Stimulated activated CD8-positive, alpha-beta memory T cell treated with anti-CD3 and anti-CD28 coated beads, Interleukin-4, amount 100 ng/mL, for 4 hours (primary cell): ENCODE measurements at places on chromosomes 5 and 9.

- DNase-seq, result no peak
Measured at GRCh38 chr9:3769646-3770045, 243.8 kb upstream of the RFX3 start.

- no peak for DNase-seq
Measured at GRCh38 chr5:155783246-155783645, 543.7 kb upstream of the SGCD start.

- DNase-seq, result no peak
Measured at GRCh38 chr9:101566904-101567724, 27.7 kb downstream of the PPP3R2 start.

DNA sequence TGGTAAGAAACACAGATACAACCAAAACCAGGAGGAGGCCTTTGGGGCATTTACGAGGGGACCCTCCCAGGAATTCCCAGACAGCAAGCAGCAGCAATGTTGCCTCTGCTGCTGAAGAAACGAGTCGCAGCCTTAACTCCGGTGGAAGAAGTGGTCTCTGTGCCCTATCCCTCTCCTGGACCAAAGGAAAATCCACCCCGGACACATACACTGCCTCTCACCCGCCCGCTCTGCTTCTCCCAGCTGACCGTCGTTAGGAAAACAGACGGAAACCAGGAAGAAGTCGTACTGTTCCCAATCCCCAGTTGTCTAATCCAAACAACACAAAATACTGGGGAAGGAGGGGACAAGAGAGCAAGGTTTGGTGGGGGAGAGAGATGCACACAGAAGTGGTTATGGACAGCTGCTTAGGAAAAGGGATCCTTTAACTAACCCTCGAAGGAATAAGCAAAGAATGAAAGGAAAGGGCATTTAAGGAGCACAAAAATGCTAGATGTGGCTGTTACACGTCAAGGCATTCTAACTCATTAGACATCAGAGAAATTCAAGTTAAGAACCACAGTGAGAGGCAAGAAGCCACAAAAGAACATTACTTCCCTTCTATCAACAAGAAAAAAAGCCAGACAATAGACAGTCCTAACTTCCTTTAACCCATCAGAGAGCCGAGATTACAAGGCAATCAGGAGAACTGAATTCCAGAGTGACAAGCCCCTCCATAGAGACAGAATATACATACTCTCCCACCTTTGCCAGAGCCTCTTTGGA is 71.9 kb downstream of the ACTL7B start:
- no peak for DNase-seq

DNA sequence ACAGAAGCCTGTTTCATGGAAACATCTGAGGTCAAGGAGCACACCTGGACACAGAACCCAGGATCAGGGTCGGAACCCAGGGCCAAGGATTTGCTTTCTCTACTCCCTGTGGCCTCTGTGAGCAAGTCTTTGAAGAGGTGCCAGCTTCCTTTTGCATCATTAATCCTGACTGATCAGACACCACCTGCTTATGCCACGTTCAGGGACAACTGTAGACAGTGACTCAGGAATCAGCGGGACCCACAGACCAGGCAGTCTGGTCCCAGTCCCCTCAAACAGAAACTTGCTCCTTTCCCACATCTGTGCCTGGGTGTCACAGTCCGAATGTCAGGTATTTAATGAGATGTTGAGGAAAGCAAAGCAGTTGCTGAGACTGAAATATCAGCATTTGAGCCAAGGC is 154.8 kb downstream of the SGCD start:
- no peak for DNase-seq

DNA sequence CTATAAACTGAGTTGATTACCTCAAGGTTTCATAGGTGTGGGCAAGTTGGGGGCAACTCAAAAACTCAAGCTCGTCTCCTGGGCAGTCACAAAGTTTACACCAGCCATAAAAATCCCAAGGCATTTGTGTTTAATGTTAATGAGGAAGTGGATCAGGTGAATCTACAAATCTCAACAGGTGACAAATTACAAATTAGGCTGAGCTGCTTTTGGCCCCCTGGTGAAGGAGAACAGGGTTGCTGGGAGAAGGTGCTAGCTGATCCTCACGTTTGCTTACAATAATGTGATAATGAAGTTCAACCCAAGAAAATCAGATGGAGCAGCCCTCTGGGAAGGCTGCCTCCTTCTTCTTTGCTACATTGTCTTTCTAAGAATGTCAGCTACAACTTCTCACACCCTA is 488.4 kb upstream of the DMAC1 start:
- DNase-seq, result no peak

DNA sequence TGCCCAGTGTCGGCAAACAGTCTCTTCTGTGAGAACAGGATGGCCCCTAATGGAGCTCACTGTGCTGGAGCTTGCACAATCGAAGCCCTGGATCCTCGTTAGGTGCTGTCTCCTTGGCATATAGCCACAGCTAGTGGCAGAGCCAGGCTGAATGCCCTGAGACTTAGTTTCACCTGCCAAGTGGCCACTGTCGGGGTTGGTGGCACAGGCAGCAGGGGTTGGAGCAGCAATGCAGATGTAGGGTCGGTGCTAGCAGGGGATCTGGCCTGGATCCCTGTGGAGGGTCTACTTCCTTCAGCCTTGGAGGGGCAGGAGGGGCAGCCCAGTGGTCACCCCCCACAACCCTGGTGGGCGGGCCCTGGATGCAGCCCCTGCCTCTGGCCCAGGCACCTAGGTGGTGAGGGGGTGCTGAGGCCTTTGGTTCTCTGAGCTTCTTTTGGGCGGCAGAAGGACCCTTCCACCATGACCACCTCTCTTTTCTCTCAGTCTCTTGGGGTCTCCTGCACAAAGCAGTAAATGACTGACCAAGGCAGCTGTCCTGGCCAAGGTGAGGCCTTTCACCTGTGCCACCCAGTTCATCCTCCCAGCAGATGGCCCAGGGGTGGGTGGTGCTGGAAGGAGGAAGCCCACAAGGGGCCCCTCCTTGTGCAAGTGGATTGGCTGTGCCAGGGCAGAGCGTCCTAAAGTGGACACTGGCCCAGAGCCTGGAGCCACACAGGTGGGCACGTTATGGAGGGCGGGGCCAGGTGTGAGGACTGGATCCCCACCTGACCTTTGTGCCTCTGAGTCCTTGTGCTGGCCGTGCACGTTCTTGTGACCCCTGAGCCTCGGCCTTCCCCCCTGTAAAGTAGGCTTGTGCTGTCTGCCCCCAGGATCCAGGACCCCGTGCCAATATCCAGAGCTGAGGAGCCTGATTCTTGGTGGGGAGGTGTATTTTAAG is 44.8 kb downstream of the PHF2 start:
- DNase-seq, result no peak

GRCh38 chr9:103991698-103992097 is 102.4 kb upstream of the SMC2 start:
- no peak for DNase-seq

DNA sequence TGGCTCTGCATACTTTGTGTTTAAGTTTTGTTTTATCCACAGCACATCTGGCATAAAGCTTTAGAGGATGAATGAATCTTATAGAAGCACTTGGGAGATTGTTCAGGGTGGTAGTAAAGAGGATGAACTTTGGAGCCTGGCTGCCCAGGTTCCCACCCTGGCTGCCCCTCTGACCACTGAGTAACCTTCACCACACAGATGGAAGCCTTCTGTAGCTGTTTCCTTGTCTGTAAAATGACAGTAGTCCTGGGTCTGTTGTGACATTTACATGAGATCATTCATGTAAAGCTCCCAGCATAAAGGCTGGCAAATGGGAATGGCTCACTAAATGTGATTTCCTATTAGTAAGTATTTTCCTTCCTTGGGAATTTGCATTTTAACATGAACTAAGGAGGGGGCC is 85.7 kb upstream of the FAM169A start:
- DNase-seq, result no peak

DNA sequence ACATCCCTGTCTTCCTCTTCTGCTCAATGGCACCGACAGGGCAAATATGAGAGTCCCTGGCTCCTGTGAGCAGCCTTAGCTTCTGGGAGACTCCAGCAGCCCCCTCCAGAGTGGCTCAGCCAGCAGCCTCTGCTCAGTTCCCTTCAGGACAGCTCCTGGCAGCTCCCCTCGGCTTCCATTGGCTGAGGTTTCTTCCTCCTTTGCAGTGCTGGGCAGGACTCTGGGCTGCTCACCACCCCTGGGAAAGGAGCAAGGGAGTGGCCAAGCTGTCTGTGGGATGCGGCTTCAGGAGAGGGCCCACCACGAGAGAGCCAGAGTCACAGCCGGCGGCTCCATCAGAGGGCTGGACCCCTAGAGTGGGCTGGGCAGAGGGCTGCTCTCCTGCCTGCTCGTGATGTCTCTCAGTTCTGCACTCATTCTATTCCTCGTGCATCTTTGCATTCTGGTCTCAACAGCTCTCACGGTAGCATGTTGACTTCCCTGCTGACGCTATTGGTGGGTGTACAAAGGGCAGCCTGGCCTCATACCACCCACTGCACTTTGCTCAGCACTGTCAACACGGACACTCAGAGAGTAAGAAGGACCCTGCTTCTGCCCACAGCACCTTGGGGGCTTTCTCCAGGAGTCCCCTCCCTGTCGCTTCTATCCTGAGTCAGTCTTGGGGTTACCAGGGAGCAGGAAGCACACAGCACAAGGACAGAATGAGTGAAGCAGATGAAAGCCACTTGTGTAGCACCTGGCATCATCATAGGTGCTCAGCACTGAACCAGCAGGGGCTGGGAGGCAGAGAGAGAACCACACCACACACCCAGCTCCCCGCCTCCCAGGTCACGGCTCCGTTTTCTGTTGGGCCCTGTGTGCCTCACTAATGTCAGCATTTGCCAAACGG is 80.9 kb upstream of the ALDH1B1 start:
- no peak for DNase-seq

DNA sequence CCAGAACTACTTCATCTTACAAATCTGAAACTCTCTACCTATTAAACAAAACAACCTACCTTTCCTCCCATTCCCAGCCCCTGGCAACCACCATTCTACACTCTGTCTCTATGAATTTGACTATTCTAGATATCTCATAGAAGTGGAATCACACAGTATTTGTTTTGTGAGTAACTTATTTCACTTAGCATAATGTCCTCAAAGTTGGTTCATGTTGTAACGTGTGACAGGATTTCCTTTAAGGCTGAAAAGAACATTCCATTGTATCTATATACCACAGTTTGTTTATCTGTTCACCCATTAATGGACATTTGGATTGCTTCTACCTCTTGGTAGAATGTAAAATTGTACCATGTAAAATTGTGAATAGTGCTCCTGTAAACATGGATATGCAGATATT is 70.1 kb upstream of the NXNL2 start:
- DNase-seq, result no peak

GRCh38 chr5:134289509-134290113 is 63.7 kb upstream of the PPP2CA start:
- DNase-seq, result no peak

GRCh38 chr9:72540348-72540873 is 19.0 kb downstream of the TMC1 start:
- DNase-seq, result no peak

DNA sequence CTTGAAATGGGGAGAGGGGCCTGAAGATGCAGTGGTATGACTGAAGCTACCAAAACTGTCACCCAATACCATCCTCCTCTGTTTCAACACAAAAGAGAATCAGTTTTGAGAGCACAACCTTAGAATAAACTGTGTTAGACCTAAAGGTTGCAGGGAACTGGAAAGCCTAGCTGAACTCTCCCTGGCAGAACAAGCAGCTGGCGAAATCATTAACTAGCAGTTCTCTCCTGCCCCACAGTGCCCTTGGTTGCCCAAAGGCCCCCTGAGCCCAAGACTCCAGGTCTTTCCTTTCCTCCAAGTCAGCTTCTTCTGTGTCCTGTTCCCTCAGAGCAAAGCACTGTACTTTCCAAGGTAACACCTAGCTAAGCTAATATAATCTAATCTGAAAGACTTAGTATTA is 135.4 kb upstream of the SLC30A5 start:
- no peak for DNase-seq

- DNase-seq, result no peak
Measured at GRCh38 chr5:157892974-157893373, 34.0 kb upstream of the CLINT1 start.

GRCh38 chr5:158142156-158142555 is 283.2 kb upstream of the CLINT1 start:
- DNase-seq, result no peak

DNA sequence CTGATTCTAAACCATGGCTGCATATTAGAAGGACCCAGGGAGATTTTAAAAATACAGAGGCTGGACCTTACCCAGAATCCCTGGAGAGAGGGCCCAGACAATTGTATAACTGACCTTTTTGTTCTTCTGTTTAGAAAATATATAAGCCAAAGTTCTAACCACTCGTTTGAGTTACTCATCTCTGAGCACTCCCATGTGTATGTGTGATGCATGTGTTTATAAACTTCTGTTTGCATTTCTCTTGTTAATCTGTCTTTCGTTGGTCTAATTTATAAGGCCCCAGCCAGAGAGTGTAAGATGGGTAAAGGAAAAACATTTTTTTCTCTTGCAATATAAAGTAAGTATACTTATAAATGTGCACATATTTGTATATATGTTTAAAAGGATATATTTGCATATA is 443.9 kb downstream of the ZNF608 start:
- no peak for DNase-seq

- DNase-seq, result no peak
Measured at GRCh38 chr9:70945301-70945700, 176.1 kb downstream of the TRPM3 start.

DNA sequence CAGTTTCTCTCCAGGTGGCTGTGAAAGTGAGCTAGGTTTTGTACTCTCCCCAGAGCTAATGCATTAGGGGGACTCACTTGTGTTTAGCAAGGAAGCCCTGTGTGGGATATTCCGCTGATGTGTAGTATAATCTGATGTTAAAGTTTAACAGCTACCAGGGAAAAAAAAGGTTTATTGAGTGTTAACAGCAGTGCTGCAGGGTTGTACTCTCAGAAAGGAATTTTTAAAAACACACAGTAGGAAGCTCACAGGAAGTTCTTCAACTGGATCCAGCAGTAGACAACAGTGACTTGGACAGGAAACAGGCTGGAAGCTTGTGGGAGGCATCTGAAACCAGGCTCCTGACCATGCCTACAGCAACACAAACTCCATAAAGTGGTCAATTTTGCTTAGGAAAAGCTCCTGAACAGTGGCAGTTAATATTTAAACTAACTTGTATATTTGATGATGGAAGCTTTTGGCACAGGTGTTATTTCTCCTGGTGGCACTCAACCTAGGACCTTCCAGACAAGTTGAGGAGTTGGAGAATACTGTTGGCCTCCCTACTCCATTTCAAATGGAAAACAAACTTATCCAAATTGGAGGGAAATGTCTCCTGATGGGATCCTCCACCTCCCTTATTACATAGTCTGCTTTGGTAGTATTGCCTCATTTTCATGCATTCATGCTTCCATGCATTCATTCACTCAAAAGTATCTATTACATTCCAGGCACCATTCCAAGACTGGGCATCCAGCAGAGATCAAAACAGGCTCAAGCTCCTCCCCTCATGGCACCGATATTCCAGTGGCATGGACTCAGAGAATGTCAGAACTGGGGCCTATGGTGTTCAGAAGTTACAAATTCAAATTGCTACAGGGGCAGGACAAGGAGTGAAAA is 54.7 kb downstream of the FOXD1 start:
- DNase-seq, result no peak

- no peak for DNase-seq
Measured at GRCh38 chr9:136324501-136325300, 2.6 kb upstream of the GPSM1 start.

- DNase-seq, result no peak
Measured at GRCh38 chr9:115466756-115467155, 348.8 kb upstream of the TNC start.

- DNase-seq, result no peak
Measured at GRCh38 chr9:115382865-115383264, 264.9 kb upstream of the TNC start.

- no peak for DNase-seq
Measured at GRCh38 chr9:38137342-38137741, 68.3 kb upstream of the SHB start.

- DNase-seq, result no peak
Measured at GRCh38 chr5:78766412-78766762, 117.8 kb upstream of the LHFPL2 start.

GRCh38 chr9:35659340-35659739 is 1.2 kb downstream of the CCDC107 start:
- no peak for DNase-seq
